MM.1S (cell line): ENCODE measurements at places on chromosomes 16 and 17.

GRCh38 chr17:78774453-78774852 lies 7.6 kb downstream of the CYTH1 start:
- H3K27ac ChIP-seq = peak overlapping the region; percentile 93
- DNase-seq = no peak
- H3K4me1 ChIP-seq = peaks cover 52% of the 10 kb centered on the region
- no peaks in the 10 kb centered on the region for H3K27me3 ChIP-seq

DNA sequence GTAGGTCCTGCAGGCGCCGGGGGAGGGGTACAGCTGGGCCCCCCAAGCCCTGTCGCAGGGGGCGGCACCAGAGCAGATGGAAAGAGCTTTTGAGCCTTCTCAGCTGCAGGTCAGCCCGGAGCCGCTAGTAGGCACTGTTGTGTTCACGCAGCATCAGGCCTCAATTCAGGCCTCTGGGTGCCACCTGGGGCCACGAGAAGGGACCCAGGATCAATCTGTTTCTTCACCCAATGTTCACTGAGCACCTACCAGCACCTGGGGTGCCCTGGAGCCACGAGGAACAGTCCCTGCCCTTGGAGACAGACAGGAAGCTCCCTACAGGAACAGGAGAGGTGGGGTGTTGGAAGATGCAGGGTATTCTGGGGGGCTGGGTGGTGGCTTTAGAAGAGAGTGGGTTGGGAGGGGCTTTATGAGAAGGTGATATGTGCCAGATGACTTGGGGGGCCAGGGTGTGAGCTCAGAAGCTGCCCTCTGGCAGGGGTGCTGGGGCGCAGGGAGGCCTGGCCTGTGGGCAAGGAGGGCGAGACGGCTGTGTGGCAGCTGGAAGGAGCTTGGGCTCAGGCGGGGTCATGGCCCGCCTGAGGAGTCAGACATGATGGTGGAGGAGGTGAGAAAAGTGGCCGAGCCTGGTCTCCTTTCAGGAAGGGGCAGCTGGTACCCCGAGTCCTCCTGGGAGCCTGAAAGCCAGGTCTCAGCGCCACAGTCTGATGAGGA lies 121.9 kb upstream of the GSE1 start:
- peak; percentile 16 for DNase-seq
- H3K36me3 ChIP-seq = no peaks in the 10 kb centered on the region
- H3K27ac ChIP-seq = no peak overlapping the region
- no peak overlapping the region for H3K4me3 ChIP-seq
- peaks cover 17% of the 10 kb centered on the region for H3K27me3 ChIP-seq

DNA sequence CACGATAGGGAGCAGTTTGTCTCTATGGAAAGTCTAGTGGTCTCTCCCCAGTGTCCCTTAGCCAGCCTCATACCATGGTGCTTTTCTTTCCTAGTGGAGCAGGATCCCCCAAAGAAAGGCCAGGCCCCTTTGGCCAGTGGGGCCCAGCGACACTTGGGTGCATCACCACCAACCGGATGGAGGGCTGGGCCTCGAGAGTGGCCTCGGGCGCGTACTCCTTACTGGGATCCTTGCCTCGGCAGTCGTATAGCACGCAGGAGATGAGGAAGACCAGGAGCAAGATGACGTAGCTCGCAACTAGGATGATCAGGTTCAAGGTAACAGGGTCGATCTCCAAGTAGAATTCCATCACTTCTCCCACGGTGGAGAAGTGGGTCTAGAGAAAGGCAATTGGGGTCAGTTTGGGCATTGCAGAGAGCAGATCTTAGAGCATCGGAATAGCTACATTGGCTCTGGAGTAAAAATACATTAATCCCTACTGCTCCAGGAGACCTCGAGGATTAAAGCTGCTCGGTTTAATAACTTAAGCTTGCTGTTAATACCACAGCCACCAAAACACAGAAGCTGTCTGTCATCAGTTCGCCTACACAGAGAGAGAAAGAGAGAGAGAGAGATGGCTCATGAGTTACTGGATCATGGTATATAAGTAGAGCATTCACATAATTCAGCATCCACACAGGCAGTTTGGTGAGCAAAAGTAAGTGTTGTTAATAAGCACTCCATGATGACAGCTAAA lies at the start of gene SMIM36:
TSS of gene SMIM36 (minus strand) at position 467 of the 736 bp plus-strand sequence.
- H3K27me3 ChIP-seq = no peaks in the 10 kb centered on the region
- H3K4me1 ChIP-seq = peaks cover 4% of the 10 kb centered on the region
- no peaks in the 10 kb centered on the region for H3K36me3 ChIP-seq
- no peak within 1 kb of the TSS for H3K4me3 ChIP-seq

GRCh38 chr17:82929011-82929622 lies 89.3 kb upstream of the ZNF750 start:
- H3K27me3 ChIP-seq = no peaks in the 10 kb centered on the region
- H3K36me3 ChIP-seq = no peaks in the 10 kb centered on the region
- no peaks in the 10 kb centered on the region for H3K4me1 ChIP-seq
- no peak overlapping the region for H3K27ac ChIP-seq

DNA sequence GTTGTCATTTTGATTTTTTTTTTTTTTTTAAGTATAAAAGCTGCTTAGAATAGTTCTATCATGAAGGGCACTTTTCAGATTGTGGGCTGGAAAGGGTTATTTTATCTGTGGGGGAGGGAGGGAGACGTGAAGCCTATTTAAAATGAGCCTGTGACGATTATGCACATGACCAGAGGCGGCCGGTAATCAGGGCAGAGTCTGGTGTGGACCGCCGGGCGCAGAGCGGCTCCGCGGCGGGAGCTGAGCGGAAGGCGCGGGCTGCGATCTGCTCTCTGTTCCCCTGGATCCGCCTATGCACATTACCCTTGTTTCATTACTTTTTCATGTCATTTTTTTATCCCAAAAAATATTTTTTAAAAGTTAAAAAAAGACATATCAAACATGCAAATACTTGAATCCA lies 23.5 kb downstream of the TMC6 start:
- no peaks in the 10 kb centered on the region for H3K4me1 ChIP-seq
- no peak overlapping the region for H3K27ac ChIP-seq
- H3K36me3 ChIP-seq = no peaks in the 10 kb centered on the region
- H3K4me3 ChIP-seq = no peak overlapping the region

GRCh38 chr16:84138824-84139627 lies 6.0 kb downstream of the HSDL1 start:
- H3K27me3 ChIP-seq = no peaks in the 10 kb centered on the region
- H3K27ac ChIP-seq = peak overlapping the region; percentile 100
- peaks cover 38% of the 10 kb centered on the region for H3K4me1 ChIP-seq

DNA sequence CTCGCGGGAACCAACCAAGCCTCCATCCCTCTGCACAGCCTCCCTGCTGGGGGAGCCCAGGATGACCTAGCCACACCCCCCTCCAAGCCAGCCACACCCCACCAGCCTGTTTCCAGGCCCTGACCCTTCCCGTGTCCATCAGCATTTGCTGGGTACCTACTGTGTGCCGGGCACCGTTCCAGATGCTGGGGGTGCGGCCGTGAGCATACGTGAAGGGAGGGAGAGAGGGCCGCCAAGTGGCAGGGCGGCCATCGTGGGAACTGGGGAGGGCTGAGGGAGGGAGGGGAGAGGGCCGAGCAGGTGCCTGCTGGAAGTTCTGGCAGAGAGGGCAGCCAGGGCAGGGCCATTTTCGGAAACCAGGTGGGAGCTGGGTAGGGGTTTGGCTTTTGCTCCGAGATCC lies 23.1 kb downstream of the ZFPM1 start:
- H3K4me3 ChIP-seq = no peak overlapping the region
- H3K27me3 ChIP-seq = no peaks in the 10 kb centered on the region
- DNase-seq = no peak
- no peak overlapping the region for H3K27ac ChIP-seq
- H3K36me3 ChIP-seq = no peaks in the 10 kb centered on the region

DNA sequence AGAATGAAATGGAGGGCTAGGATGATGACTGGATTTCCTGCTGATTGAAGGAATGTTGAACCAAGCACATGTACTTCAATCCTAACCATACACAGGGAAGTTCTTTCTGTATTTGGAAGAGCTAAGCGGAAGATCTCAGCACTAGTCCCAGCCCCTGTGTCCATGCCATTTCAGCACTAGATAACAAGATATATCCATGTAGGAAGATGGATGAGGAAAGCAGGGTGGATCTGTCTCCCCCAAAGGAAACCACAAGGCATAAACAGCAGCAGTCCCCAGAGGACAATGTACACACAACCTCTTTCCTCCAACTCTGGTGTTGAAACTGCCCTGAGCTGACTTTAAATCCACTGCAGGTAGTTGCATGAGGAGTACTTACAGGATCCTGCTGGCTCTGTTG lies 75.1 kb downstream of the GRIN2A start:
- no peaks in the 10 kb centered on the region for H3K4me1 ChIP-seq
- no peak overlapping the region for H3K27ac ChIP-seq
- H3K4me3 ChIP-seq = no peak overlapping the region
- DNase-seq = no peak
- H3K36me3 ChIP-seq = no peaks in the 10 kb centered on the region
- no peaks in the 10 kb centered on the region for H3K27me3 ChIP-seq

DNA sequence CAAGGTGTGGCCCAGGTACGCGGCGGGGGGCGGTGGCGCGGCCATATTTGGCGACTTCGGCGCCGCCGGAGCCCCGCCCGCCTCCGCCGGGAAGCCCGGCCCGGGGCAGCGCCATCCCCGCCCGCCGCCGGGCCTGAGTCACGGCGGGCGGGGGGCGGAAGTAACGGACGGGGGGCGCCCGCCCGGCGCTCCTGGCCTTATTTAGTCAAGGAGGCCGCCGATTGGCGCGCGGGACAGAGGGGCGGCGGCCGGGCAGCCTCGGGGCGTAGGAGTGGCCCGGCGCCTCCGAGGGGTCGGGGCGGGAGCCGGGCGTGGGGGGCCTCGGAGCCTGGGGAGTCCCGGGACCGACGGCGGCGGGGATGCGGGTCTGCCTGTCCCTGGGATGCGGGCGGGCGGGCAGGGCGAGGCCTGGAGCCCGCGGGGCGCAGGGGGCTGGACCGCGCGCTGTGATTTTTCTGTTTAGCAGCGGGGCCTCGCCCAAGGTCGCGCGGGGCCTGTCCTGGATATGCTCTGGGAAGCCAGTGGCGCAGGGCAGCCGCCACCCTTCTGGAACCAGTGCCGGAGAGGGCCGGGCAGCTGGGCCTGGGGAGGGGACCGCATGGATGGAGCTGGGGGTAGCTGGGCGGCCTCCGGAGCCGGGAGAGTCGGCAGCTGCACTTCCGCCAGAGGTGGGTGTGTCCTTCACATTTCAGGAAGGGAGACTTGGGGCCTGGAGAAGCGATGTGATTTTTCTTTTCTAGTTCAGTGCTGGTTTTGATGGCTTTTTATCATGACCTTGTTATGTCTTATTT lies 2.3 kb upstream of the ACTG1 start:
- DNase-seq = peak; percentile 55
- no peaks in the 10 kb centered on the region for H3K27me3 ChIP-seq
- H3K4me1 ChIP-seq = peaks cover 31% of the 10 kb centered on the region

GRCh38 chr16:71542377-71542776 lies 16.2 kb downstream of the CHST4 start:
- H3K27ac ChIP-seq = no peak overlapping the region
- DNase-seq = peak; percentile 25
- no peaks in the 10 kb centered on the region for H3K36me3 ChIP-seq
- no peaks in the 10 kb centered on the region for H3K4me1 ChIP-seq
- no peaks in the 10 kb centered on the region for H3K27me3 ChIP-seq
- H3K4me3 ChIP-seq = no peak overlapping the region

DNA sequence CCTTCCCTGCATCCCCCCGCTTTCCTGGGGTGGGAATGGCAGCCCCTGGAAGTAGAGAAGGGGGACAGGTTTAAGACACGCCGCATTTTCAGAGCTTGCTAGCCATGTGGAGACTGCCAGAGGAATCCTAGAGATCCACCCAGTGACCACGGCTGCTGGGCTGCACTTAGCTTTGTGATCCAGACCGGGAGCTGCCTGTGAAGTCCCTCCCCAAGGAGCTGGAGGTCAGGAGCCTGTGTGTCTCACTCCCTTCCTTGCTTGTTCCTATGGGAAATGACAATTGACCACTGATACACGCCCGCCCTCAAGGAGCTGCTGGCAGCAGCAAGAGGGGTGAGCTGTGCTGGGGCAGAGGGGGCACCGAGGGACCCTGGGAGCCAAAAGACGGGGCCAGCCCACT lies 73.7 kb downstream of the SREBF1 start:
- DNase-seq = no peak
- no peak overlapping the region for H3K4me3 ChIP-seq
- H3K27me3 ChIP-seq = no peaks in the 10 kb centered on the region
- no peaks in the 10 kb centered on the region for H3K36me3 ChIP-seq
- H3K27ac ChIP-seq = no peak overlapping the region

GRCh38 chr17:49996495-49997300 lies 1.7 kb upstream of the DLX3 start:
- H3K27ac ChIP-seq = no peak overlapping the region
- no peaks in the 10 kb centered on the region for H3K36me3 ChIP-seq
- no peaks in the 10 kb centered on the region for H3K4me1 ChIP-seq
- H3K4me3 ChIP-seq = peak overlapping the region; percentile 65
- peaks cover 91% of the 10 kb centered on the region for H3K27me3 ChIP-seq

DNA sequence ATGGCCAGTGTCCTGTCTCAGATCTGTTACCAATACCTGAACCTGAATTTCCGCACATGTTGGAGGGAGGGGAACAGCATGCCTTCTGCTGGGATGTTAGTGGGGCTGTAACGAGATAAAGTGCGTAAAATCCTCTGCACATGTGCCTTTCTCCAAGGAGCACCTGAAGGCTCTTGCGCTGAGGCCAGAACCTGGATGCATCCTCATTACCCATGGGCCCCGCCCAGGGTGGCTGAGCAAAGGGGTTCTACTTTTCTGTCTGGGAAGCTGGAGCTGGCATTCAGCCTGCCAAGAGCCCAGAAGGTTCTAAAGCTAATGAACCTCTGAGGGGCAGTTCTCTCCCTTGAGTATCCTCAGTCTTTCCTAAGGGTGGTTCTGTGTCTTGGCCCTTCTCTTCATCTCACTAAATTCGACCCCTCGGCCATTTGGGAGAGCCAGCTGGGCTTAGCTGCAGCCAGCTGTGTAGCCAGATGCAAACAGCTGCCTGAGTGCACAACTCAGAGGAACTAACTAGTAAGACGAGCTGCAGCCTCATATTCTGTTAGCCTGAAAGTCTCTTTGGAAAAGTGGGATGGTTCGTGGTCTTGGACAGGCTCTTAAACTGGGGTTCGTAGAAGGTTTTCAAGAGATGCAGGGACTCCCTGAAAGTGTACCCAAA lies 2.5 kb downstream of the ITGA3 start:
- peaks cover 19% of the 10 kb centered on the region for H3K4me1 ChIP-seq
- no peaks in the 10 kb centered on the region for H3K27me3 ChIP-seq
- H3K36me3 ChIP-seq = no peaks in the 10 kb centered on the region
- no peak overlapping the region for H3K27ac ChIP-seq
- no peak overlapping the region for H3K4me3 ChIP-seq
- DNase-seq = no peak

GRCh38 chr17:54451051-54451450 lies 449.6 kb upstream of the TOM1L1 start:
- H3K4me1 ChIP-seq = no peaks in the 10 kb centered on the region
- DNase-seq = no peak
- no peaks in the 10 kb centered on the region for H3K36me3 ChIP-seq
- no peaks in the 10 kb centered on the region for H3K27me3 ChIP-seq
- H3K4me3 ChIP-seq = no peak overlapping the region
- H3K27ac ChIP-seq = no peak overlapping the region
